Activated naive CD4-positive, alpha-beta T cell (primary cell): ENCODE measurements at places on chromosomes 5 and 9.

GRCh38 chr9:21294364-21294774, 10.7 kb downstream of the IFNA5 start:
- no peak for DNase-seq

DNA sequence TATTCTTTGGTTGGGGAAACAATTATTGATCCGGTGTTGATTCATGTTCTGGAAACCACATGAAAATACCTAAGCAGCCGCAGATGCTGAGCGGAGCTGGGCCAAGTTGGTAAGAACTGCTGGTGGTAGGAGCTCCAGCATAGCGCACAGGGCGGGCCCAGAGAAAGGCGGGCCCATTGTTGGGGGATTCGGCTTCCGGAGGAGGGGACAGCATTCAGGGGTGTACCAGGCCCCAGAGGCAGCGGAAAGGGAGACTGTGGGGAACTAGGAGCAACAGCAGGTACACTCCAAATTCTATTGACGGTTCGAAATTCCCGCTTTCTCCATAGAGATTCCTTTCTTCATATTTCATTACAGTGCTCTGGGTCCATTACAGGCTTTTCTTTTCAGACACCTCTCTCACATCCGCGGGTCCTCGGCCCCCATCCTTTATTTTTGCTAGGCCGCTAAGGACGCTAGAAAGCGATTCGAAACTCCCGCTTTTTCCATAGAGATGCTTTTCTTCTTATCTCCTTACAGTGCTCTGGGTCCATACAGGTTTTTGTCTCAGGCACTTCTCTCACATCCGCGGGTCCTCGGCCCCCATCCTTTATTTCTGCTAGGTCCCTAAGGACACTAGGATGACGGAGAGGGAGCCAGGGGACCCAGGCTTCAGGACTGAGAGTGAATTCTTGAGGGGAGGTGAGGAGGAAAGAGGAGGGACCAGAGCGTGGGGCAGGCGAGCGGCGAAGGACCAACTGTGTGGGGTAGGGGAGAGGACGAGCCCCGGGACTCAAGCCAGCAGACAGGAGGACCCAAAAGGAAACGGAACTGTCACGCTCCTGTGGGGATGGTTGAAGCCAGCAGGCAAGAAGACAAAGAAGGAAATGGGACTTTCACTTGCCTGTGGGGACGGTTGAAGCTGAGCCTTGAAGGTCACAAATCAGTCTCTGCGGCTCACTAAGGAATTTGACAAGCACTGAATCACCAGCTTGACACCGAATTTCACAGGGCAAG, at the start of gene CCDC152:
CCDC152 (plus strand) TSS at position 213 of the 996 bp plus-strand sequence. CDS start 2,304 bp downstream, outside the sequence.
- peak; percentile 14 for DNase-seq

DNA sequence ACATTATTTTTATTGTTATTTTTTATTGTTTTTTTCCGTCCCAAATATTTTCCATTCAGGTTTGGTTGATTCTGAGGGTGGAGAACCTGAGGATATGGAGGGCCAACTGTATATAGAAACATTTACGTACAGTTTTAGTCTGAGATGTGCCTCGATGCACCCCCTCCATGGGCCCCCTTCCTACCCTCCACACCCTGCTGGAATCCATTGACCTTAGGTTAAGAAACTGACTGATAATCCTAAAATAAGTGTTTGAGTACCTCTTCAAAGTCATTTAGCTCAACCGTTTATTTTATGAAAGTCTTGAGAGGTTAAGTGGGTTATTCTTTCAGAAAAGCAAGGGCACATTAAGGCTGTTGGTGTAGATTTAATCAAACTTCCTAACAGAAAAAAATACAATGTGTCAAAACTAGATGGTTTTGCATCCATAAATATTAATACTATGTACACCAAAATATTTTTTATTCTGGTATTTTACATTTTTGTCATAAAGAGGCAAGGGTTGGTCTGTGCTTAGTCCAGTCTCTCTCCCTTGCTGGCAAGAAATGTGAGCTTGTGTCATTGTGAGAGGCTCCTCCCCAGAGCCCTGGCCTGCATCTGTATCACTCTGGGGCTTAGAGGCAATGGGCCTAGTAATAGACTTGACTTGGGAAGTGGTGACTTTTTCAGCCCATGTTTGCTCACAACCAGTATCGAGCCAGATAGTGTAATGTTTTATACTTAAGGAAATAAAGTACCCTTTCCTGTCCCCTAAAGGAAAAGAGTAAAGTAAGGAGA, 15.7 kb downstream of the MTRR start:
- no peak for DNase-seq

DNA sequence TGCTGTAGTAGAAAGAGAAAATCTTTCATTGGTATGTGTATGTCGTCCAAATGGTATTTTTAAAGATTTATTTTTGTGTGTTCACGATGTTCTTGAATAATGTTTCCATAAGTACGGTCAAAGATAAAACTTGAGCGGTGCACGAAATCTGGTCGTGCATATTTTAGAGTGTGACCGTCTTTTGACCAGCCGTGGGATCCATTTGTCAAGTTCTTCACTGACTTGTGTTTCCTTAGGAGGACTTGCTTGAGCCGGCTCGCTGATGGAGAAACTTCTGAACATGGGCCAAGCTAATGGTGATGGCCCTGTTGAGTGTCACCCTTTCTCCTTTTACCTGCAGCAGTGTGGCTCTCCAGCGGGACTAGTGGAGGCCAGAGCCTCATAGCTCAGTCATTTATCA, 11.1 kb upstream of the STC2 start:
- DNase-seq = no peak

- DNase-seq = no peak
Measured at GRCh38 chr5:5499442-5499841, 77.0 kb downstream of the ICE1 start.

- DNase-seq = no peak
Measured at GRCh38 chr5:14463629-14464028, 118.0 kb upstream of the OTULINL start.

- no peak for DNase-seq
Measured at GRCh38 chr5:6638236-6638635, 5.0 kb downstream of the SRD5A1 start.

DNA sequence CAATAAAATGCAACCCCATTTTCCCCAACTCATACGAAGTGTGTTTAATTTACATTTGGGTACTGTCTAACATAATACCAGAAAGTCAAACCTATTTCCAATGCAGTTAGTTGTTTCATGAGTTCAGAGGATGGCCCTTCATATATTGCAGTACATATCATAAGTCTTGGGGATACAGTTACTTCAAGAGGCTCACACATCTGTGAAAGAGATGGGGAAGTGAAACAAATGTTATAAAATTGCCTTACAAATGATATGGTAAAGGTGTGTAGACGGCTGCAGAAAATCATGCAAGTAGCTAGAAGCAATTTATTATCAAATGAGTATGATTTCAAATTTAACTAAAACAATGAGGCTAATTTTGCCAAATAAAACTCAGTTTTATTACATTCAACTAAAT, 219.0 kb upstream of the CDH12 start:
- DNase-seq = no peak

DNA sequence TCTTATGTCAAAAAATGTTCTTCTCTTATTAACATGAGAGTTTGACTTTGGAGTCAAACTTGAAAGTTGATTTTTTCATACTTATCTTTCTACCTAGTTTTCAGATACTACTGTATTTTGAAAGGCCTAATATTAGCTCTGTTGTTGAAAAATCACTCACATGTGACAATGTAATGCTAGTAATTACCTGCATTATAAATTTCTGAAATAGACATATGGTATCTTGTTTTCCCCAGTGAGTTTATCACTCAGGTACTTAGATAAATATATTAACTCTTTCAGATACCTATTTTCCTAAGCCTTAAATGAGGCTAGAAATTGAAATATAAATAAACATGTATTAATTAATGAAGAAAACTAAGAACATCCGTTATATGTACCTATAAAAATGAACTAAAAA, 2089.3 kb downstream of the MAT2B start:
- no peak for DNase-seq

DNA sequence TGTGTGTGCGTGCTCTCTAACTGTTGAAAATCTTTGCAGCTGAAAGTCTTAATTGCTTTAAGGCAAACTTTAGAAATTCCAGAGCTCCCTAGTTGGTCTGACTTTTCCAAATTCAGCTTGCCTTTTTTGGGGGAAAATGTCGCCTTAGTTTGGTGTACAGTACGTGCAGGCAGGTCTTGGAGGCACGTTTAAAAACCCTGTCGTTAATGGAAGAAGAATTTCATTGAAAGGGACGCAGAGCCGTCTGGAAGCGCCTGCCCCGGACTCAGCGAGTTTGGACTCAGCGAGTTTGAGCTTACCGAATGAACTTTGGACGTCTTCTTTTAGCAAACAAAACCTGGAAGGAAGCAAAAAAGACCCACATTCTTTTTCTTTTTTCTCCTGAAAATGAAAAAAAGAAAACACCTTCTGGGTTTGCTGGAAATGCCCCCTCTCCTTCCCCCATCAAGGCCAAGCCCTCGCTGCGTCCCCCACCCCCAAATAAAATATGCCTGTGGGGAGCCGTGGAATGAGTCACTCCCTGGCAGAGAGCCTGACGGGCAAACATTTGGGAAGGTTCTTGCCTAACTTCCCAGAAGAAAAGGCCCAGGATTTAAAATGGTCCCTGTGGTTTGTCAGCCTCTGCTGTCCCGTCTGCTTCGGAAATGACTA, 1.5 kb downstream of the NEK6 start:
- DNase-seq = no peak

GRCh38 chr5:137731176-137731575, 4.7 kb downstream of the KLHL3 start:
- DNase-seq = no peak

GRCh38 chr5:26847041-26847736, 191.2 kb downstream of the CDH9 start:
- no peak for DNase-seq

DNA sequence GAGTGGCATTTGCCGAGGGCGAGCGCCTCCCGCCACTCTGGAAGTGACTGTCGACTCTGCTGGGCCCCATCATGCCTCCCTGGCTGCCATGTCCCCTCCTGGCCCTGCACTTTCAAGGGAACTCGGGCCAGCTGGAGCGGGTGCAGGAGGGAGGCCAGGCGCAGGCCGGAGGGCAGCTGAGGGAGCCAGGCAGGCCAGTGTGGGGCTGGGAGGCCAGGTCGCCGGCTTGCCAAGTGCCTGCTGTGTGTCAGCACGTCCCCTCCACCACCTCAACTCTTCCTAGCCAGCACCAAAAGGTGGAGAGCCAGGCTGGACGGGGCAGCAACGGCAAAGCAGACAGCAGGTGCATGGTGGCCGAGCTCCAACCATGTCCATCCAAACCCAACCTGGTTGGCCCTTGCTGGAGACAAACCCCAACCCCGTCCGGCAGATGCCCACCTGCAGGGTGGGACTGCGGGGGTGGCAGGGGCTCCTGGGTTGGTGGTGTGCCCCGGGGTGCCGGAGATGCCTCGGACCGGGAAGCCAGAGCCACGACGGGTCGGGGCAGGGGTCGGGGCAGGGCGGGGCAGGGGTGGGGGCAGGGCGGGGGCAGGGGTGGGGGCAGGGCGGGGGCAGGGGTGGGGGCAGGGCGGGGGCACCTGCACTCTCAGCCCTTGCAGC, 36.5 kb upstream of the EGFL7 start:
- DNase-seq = no peak

- no peak for DNase-seq
Measured at GRCh38 chr5:125720348-125720685, 702.9 kb upstream of the GRAMD2B start.

GRCh38 chr5:150600616-150601490, 39.6 kb upstream of the SYNPO start:
- no peak for DNase-seq

DNA sequence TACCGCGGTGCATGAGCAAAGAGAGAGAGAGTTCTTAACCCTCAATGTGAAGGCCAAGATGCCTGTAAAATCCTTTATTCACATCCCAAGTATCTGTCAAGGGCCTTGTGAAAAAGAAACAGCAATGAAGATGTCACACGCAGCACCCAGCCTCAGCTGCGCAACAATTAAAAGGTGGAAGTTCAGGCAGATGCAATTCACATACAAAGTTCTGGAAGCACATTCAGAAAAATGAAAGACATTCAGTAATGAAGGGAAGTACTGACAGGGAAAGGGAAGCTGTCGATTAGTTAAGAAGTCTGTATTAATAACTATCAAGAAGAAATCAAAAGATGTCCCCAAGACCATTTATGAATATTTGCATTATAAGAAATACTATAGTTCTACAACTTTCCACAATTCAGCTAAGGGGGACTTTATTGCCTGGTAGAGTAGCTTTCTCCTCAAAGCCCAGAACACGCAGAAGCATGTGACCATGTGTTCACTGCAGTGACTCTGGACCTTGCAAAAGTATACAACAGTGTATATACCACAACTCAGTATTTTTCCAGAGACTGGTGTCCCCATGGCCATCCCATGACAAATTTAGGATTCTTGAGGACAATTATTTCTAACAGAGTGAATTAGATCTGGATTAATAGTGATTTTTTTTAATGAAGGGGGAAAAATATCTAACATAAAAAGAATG, 137.5 kb downstream of the CDK5RAP2 start:
- DNase-seq = no peak

DNA sequence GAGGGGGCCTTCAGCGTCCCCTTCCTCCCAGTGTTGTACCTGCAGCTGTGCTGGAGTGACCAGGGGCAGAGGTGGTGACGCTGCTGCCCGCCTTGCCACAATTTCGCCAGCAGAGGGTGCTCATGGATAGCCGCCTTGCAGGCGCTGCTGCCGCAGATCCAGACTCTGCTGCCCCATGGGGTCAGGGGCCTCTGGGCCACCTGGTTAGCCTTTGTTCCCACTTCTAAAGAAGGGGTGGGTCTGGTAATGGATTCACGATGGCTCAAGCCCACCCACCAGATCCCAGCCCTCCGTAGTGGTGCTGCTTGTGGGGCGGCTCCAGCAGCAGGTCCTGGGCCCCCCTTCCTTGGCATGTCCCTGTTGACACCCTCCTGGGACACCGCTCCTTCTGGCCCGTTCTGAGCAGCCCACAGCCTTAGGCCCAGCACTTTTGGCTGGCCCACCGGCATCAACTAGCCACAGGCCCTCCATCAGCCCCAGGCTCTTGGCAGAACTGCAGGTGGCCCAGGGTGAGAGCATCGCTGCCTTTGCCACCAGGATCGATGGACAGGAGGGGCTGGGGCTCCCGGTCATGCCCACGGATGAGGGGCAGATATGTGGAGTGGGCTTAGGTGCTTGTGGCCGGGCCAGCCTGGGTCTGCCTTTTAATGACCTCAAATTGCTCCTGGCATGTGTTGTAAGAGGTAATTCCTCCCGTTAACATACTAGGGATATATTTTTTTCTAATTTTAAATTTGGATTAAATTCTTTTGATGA, 57.2 kb downstream of the COL5A1 start:
- peak; percentile 8 for DNase-seq

DNA sequence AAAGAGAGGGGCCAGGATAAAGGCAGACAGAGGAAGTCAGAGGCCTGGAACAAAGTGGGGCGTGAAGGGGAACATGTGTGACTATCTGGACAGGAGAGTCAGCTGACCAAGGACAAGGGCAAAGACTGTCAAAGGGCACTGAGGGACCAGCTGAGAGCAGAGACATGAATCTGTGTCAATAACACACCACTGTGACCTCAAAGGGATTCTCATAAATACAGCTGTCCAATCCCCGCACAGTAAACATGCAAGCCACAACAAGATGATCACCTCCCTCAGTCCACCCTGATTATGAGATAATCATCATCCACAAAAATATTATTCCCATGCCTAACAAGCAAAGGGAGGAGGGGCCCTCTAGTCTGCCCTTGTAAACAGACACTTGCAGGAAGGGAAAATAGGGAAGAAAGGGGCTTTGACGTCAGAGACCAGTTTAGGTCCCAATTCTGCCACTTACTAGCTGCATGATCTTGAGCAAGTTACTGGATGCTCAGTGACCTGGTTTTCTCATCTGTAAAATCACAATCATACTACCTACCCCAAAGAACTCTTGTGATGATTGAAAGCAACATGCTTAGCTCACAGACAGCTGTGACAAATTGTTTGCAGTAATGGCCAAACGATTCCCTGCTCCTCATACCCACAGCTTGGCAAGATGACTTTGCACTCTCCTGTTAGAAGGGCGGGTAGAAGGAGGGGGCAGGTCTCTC, 41.8 kb downstream of the RAPGEF1 start:
- no peak for DNase-seq
